ENCODE measurements at places on chromosomes 6 and 20.
A peak's percentile ranks its signal among the peaks of the same experiment; 100 is the strongest.

DNA sequence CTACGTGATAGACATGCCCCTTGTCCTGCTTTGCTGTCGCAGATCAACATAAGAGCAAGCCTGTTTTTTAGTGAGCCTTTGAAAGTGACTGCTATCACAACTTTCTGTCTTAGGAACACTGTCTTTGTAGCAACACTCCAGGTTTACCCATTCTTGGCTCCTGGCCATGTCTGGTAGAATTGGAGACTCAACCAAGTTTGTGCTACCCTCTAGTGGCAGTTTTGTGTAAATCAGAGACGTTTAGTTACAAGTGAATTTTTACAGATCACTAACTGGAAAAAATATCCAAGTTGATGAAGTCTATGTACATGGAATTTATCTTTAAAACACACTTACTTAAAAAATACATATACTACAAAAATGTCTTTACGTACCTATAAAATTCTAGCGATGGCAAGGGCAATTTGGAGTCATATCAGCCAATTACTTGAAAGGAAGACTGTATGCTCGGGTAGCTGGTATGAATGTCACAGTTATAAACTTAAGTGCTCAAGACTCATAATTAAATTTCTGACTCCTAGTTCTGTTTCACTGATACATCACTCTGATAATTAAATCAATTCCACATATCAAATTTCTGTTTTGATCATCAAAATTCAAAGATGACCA, 101.4 kb downstream of the ADGB start:
- peak; percentile 65 for DNase-seq

- no peak for DNase-seq
These were observed 14.0 kb upstream of the MAPRE1 start for GRCh38 chr20:32805721-32806120.

GRCh38 chr6:32947552-32948465, 5.1 kb downstream of the HLA-DMA start:
- no peak for DNase-seq

DNA sequence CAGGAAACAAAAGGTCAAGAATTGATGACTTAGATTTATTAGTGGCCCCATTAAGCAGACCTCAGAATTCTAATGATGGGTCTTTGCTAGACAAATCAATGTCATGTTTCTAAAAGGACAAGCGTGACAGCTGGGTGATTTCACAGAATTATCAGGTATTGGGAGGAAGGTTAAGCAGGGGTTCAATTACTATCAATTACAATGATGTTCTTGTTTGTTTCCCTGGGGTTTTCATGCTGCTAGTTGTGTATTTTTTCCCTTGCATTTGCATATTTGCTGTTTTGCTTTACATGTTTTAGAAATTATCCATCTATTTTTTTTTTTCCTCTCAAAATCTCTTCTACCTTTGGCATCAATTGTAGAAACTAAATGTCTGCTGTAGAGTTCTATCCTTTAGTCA, 27.9 kb downstream of the GNAS start:
- DNase-seq, result no peak

DNA sequence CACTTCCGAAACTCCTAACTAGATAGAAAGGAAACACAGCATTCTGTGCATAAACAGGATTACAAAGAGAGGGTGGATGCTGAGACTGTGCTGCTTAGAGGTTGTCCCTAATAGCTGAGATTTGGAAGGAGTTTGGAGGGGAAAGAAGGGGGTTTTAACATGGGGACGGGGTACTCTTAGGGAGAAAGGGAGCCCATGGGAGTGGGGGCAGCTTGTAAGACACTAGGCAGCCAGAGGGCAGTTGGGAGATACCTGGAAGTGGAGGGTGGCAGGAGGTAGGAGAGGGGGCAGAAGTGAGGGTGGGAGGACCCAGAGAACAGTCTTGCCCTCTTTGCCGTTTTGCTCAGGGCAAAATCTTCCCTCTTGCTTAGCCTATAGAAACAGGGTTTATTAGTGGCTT, 16.4 kb downstream of the MANBAL start:
- no peak for DNase-seq

- DNase-seq, result no peak
These were observed 512.8 kb upstream of the JARID2 start for GRCh38 chr6:14732844-14733757.

GRCh38 chr20:41003143-41003935, 25.3 kb upstream of the TOP1 start:
- DNase-seq, result no peak

GRCh38 chr6:154921482-154921881, 73.6 kb upstream of the TIAM2 start:
- no peak for DNase-seq

DNA sequence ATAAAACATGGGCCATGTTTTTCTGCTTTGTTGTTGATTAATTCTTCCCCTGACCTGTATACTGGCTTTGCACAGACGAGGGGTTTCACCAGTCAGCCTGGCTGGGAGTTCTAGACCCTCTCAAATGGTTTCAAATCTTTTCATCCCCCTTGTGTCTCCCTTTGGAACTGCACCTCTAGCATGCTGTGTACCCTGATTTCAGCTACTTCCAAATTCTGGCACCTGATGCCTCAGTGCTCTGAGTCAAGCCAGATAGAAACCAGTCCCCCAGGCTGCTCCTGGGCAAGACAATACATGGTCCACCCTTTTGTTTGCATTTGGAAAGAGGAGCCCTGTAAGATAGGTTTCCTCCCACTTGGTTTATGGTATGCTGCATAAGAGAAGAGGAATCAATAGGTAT, 290.2 kb downstream of the BTBD3 start:
- no peak for DNase-seq

DNA sequence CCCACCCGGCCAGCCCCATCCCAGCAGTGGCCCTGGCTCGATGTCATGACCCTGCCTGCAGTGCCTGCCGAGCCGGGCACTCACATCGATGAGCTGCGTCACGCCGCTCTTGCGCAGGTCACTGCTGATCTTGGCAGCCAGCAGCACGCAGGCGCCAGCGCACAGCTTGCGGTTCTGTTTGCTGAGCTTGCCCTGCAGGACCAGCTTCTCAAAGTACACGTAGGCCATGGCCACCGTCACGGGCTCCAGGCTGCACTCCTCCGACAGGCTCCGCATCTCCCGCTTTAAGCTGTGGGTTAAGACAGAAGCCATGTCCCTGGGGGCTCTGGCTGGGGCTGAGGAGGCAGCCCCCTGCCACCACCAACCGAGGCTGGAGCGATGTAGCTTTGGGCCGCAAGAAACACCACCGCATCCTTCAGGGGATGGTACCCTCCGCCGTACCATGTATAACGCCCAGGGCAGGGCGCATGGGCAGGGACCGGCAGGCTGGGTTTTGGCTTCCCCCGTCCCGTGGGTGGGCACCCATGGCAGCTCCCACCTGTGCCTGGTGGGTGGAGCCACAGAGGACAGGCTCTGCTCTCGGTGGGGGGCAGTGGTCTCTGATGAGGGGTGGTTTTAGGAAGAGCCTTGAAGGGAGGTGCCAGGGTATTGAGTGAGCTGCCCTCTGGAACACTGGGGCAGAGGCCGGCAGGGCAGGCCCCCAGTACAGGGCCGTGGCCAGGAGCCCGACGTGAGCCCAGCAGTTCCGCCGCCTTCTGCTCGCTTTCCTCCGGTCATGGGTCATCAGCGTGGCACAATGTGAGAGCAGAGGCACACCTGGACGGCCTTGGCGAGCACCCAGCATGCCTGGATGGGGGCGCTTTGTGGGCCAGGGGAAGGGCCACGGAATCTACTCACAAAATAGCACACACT, 4.5 kb downstream of the RPS21 start:
- DNase-seq, result no peak

DNA sequence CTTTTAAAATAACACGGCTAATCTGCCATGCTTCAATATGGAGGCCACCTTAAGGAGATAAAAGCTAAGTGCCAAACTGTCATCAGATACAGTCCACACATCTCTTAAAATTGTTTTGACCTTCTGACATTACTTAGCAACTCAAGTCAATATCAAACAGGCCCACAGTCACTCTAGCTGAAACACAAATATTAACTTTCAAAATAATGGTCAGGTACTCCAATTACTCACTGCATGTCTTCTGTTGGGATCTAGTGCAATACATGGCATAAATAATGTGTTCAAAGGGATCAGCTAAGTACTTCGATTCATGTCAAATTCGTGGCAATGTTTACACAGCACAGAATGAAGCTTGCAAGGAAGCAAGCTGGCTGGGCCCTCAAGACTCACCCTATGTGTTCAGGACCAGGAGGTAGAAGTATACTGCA, 133.9 kb upstream of the BEND6 start:
- no peak for DNase-seq

- DNase-seq, result no peak
These were observed 87.1 kb upstream of the SCGN start for GRCh38 chr6:25564943-25565342.

- DNase-seq, result no peak
These were observed 132.1 kb downstream of the ZDHHC14 start for GRCh38 chr6:157513004-157513603.

DNA sequence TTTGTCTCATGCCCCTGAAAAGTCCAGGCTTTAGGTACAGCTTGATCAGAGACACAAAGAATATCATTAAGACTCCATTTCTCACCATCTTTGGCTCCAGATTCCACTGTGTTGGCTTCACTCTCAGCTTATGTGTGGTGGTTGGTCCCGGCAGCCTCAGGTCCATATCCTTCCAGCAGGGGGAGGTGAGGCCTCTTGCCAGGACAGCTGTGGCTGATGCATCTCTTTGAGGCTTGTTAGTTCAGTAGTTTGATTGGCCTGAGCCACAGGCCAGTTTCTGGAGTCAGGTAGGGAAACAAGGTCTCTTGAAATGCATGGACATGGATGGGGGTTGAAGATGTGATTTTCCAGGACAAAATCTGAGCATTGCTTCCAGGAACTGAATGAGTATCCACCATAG, 62.4 kb downstream of the JAG1 start:
- no peak for DNase-seq

GRCh38 chr20:63745961-63746731, 6.6 kb downstream of the SLC2A4RG start:
- DNase-seq, result no peak

GRCh38 chr6:112787371-112787770, 440.2 kb downstream of the RFPL4B start:
- no peak for DNase-seq

- DNase-seq, result no peak
These were observed 584 bp downstream of the C20orf141 start for GRCh38 chr20:2815242-2815900.

All from left hindlimb (tissue), 1 donor.